Left ventricle myocardium superior (tissue), 1 donor: ENCODE measurements at places on chromosomes 2 and 18. TPM values are rescaled to one million over a fixed set of nuclear protein-coding genes. Genes with fewer than 3 reads are reported as not detected.

The ANAPC1 gene
- 18.5 TPM for total RNA-seq

The SCYGR4 gene
- total RNA-seq: not detected

The ALK gene
- not detected for total RNA-seq

GRCh38 chr18:49238433-49239042 lies 221.9 kb downstream of the DYM start:
- no peak for DNase-seq

The MOGAT1 gene
- total RNA-seq: 0.25 TPM

The KRTCAP3 gene
- not detected for total RNA-seq

DNA sequence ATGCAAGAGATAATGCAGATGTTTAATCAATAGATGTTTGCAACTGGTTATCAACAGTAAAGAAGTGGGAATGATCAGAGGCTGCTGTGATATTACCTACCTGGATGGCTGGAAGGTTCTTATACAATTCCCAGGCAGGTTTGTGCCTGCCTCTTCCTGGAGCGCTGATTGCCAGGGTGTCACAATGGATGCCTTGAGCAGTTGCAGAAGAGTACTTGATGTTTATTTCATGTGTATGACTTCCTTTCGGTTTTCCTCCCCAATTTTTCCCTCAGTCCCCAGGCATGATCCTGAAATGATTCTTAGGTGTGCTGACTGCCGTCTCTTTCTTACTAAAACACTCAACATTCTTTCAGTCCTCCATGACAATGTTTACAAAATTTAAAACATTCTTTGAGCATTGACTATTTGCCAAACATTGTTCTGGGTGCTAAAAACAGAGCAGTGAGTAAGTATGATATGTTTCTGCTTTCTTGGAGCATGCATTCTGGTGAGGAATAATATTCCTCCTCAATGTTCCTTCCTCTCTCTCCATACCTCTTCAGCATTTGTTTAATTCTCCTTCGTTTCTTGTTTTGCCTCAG lies 416.6 kb upstream of the TRIB2 start:
- no peak for DNase-seq

- no peak for DNase-seq
Observed at GRCh38 chr2:160890667-160891352, 269.4 kb upstream of the TANK start.

GRCh38 chr2:63614448-63614968 lies 25.7 kb downstream of the MDH1 start:
- no peak for DNase-seq

- no peak for DNase-seq
Observed at GRCh38 chr2:8344144-8345097, 337.4 kb upstream of the ID2 start.

DNA sequence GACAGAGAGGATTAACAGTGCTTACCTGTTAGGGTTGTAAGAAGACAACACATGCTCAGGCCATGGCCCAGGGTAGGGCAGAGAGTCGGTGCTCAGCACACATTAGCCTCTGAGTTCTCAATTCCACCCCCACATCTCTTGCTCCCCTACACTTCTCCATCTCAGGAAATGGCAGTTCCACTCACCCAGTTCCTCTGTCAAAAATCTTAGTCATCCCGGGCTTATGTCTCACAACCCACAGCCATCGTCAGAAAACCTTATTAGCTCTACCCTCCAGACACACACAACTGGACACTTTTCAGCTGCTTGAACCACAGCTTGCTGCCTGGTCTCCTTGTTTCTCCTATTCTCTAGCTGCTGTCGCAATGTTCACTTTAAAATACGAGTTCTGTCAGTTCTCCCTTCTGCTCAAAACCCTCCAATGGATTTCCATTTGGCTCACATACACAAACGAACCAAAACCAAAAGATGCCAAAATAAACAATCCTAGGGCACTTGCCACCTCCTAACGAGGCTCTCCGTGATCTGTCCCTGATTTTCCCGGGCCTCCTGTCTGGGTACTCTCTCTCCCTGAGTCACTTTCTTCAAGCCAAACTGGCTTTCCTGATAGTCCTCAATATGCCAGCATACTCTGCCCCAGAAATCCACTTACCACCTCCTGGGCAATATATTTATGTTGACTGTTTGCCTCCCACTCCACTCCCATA lies 89.7 kb downstream of the KCTD1 start:
- no peak for DNase-seq

- no peak for DNase-seq
Observed at GRCh38 chr2:46010223-46010924, 286.8 kb upstream of the EPAS1 start.

The TEX44 gene
- total RNA-seq: not detected

The SATB2 gene
- total RNA-seq: 1.3 TPM

DNA sequence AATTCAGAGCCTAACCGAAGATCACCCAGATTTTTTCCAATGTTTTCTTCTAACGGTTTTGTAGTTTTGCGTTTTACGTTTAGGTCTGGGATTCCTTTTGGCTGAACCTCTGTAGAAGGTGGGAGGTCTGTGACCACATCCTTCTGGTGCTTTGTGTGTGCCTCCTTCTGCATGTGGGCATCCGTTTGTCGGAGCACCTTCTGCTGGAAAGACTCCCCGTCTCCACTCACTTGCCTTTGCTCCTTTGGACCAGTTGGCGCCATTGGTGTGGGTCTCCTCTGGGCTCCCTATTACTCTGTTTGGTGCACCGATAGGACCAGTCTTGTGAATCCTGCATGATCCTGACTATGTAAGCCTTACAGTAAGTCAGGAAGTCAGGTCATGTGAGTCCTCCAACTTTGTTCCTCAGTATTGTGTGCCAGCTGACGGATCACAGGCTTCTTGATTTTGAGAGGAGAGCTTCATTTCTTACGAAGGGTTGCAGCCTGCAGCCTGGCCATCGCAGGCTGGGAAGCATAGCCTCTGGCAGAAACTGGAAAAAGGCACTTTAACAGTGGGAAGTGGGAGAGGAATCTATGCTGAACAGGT lies 13.6 kb downstream of the AQP12A start:
- DNase-seq: no peak

The LYG2 gene
- total RNA-seq: not detected

The PDE11A gene
- total RNA-seq: 4.4 TPM

GRCh38 chr18:22272242-22272641 lies 102.9 kb downstream of the GATA6 start:
- no peak for DNase-seq

DNA sequence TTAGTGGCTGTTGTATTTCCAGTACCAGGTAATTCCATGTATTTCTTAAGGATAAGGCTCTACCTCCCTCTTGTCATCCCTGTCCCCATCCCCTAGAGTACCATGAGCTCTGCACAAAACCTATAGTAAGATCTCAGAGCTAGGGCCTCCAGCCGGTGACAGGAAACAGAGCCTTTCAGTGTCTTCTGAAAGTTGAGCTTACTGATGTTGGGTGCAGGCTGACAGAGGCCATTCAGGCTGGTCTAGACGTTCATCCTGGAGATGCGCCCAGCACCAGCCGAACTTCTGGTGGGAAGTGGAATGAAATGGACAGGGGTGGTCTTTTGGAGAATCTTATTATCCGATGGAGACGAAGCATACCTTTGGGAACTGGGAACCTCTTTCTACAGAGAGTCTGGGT lies 16.7 kb upstream of the LYPD6B start:
- no peak for DNase-seq

DNA sequence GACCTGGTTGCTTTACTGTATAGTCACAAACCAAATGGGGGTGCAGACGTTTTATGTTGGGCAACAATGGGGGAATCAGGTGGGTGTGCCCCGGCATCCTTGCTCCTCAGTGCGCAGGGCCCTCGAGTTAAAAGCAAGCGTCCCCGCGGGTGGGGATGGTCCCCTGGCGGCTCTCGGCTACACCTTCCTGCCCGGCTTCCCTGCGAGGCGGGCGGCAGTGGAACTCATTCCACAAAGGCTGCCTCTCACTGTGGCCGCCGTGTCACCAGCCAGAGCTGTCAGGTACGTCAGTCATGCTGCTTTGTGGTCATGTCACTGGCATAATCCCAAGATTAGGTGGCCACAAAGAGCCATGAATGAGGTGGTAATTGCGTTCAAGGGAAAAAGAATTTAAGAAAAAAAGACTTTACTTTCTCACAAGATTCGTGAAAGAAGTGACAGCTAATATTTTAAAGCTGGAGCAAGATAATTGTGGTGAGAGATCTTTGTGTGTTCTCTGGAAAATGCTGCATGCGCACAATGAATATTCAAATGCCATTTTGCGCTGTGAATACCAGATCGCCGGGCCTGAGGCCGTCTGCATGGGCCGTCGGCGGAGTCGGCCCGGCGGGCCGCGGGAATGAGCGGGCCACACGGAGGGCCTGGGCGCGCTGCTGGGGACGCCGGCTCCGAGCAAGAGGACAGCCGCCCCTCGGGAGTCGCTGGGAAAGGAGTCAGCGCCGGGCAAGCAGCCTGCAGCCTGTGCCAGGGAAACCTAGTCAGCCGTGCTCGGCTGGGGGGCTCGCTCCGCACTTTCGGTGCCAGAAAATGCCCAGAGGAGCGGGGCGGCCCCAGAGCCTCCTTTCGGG lies 82.3 kb upstream of the LDLRAD4 start:
- DNase-seq: peak; percentile 58

DNA sequence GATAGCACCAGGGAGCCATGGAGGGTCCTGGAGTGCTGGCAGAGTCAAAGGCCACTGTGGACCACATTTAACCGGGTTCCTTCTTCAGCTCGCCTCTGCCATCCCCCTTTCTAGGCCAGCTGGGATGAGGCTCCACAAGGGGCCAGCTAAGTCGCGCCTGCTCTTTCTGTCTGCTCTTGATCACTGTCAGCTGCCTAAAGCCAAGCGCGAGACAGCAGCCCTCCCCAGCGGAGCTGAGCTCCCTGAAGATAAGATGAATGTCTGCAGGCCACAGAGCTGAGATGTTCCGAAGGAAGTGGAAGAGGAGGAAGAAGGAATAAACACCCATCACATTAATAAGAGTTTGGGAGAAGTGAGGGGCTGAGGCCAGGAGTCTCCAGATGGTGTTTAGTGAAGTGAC lies 99.6 kb downstream of the CELF4 start:
- DNase-seq: no peak

GRCh38 chr2:66981074-66981473 lies 416.1 kb upstream of the ETAA1 start:
- no peak for DNase-seq

DNA sequence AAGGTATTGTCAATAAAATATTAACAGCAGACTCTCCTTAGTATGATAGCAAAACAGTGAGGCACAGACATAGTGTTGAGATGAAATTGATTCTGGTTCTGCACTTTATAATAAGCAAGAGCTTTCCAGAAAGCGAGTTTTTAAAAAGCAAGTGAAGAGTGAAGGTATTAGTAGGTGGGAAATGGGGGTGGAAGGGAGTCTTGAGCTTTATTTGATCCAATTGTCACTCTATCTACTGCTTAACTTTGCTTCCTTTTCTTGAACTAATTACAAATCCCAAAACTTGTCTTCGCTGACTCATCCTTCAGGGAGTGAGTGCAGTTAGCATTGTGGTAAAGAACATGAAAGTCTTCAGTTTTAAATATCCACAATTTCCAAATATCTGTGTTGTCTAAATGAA lies 120.6 kb upstream of the BOD1L2 start:
- DNase-seq: no peak

DNA sequence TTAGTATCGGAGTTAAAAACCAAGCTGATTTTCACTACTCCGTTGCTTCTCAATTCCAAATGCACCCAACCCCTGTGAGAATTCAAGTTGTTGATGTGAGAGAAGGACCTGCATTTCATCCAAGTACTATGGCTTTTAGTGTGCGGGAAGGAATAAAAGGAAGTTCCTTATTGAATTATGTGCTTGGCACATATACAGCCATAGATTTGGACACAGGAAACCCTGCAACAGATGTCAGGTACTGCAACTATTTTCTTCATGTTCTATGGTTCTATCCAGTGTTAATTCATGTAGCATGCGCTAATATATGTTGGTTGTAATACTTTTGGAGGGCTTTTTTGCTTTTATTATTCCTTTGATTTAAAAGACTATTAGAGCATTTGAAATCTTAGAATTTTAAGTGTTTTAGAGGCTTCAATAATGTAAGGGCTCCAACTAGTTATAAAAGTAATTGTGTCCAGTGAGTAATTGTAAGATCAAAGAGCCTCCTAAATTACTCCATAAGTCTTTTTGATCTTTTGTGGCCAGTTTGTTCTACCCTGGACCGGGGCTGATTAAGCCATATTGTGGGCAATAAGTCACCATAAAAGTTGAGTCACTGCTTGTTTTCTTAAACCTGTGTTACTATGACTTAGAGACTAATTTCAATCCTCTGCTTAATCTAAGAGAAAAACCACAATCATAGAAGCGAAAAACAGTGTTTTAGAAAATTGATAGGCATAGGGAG lies 22.9 kb downstream of the DSG4 start:
- no peak for DNase-seq

- no peak for DNase-seq
Observed at GRCh38 chr2:3377279-3377611, 373 bp downstream of the EIPR1 start.

The TMEM198 gene
- 1.7 TPM for total RNA-seq

DNA sequence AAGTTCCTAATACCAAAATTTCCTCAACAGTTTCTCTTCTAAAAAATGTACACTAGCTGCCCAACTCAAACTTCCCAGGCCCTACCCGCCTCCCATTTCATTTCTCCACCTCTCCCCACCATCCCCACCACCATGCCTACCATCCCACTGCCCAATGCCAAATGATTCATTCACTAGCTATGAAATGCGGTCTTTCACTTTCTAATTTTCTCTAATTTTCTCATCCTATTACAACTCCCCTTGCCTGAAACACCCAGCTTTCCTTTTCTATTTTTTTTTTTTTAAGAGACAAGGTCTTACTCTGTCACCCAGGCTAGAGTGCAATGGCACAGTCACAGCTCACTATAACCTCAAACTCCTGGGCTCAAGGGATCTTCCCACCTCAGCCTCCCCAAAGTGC lies 38.4 kb downstream of the KIDINS220 start:
- no peak for DNase-seq

The IL36A gene
- total RNA-seq: not detected

DNA sequence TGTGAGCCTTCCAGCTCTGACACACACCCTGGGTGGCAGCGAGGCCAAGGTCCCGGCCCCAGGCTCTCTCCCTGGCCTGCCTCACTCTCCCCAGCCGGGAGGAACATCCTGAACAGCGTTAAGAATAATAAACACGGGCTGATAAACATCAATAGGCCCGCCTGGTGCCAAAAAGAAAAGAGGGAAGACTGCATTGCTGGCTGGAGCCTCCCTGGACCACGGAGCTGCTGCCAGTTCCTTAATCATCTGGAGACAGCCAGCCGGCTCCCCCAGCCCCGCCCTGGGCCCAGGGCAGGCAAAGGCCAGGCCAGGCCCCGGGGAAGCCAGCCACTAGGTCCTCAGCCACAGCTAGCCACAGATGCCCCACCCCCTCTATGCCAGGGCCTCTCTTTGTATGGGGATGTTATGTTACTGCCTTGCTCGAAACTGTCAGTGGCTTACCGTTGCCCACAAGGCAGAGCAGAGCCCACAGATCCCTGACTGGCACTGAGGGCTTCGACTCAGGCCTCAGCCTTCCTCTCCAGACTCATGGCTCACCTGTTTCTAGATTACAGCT lies 293.7 kb downstream of the DYSF start:
- peak; percentile 62 for DNase-seq
